ENCODE measurements at places on chromosomes 4 and X. TPM values are rescaled to one million over a fixed set of nuclear protein-coding genes. Genes with fewer than 3 reads are reported as not detected.

The AFF2 gene
- polyA plus RNA-seq, result not detected

The DCAF8L2 gene
- polyA plus RNA-seq, result not detected

The WDR1 gene
- 377 TPM for polyA plus RNA-seq

The CENPVL1 gene
- not detected for polyA plus RNA-seq

The FRMD7 gene
- polyA plus RNA-seq, result not detected

The PDCL2 gene
- not detected for polyA plus RNA-seq

The FHDC1 gene
- polyA plus RNA-seq, result not detected

The PNMA6A gene
- polyA plus RNA-seq, result 0.29 TPM

The MSX1 gene
- not detected for polyA plus RNA-seq

The OCIAD2 gene
- 184 TPM for polyA plus RNA-seq

GRCh38 chr4:181608181-181608580, 635.0 kb upstream of the TENM3 start:
- DNase-seq, result no peak

- no peak for DNase-seq
These were observed 407.9 kb upstream of the AADAT start for GRCh38 chr4:170497689-170498088.

GRCh38 chr4:104475652-104476051, 19.0 kb downstream of the CXXC4 start:
- DNase-seq, result no peak

DNA sequence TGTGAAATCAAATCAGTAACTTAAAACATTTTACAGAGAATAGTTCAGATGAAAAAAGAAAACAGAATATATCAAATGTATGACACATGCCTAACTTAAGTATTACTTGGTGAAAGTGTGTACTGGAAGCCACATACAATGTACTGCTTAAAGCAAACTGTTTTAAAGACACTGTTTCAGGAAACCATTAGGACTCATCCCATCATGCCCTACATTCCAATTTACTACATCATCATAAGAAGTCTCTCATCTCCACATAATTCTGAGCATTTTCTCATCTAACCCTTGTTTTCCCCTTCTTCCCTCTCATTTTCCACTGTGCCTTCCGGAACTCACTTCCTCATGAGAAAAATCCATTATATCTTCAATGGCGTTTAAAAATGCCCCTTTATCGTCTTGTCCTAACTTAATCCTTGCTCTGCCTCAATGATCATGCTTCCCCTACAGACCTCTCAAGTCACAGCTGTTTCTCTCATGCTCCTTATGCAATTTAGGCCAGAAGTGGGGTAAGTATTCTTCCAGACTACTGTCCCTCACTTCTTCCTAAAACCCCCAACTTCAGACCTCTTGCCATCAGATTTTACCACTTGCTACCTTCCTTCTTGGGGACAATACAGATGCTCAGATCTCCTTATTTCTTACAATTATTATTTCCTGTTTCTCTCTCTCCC, 26.8 kb upstream of the FGF5 start:
- no peak for DNase-seq

GRCh38 chr4:84740057-84740456, 157.1 kb downstream of the CDS1 start:
- DNase-seq, result no peak

DNA sequence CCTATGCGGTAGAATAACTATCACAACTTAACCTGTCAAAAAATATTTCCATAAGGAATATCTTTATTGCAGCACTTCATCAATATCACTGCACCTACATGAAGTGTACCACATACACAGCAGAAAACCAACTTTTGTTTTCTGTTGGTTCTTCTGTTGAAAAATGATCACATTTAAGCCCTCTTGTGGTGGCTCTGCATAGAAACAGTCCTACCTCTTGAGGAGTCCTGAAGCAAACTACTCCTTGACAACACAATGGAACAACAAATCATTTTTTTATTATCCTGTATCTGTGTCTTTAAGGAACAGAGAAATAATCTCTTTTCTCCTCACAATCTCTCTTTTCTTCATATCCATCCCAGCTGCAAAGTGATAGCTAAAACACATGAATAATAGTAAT, 39.8 kb upstream of the ATOH1 start:
- no peak for DNase-seq

DNA sequence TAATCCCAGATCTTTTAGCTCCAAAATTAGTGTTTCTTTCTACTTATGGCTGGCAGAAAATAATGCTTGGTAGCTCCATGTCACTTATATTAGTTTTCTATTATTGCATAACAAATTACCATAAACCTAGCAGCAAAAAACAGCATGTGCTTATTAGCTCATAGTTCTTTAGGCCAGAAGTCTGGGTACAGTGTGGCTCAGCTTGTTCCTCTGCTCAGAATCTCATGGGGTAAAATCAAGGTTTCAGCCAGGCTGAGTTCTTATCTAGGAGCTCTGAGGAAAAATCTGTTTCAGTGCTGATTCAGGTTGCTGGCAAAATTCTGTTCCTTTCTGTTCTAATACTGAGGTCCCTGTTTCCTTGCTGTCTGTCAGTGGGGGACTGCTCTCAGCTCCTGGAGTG, 101.1 kb downstream of the CT47B1 start:
- DNase-seq, result no peak

- DNase-seq, result no peak
These were observed 29.5 kb downstream of the ANTXR2 start for GRCh38 chr4:80043541-80043940.

DNA sequence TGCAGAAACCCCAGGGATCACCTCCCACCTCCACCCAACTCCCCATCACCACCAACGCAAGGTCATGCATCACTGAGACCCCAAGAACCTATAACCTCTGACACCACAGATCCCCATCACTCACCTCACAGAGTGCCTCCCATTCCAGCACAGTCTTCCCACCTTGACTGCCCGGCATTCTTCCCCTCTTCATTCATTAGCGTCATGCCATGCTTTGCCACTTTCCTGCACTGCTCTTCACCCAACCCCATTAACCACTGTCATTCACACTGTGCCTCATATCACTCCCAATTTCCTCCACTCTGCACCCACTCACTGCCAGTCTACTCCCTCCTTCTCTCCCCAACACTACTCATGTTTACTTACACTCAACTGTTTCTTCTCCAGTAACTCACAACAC, 30.6 kb downstream of the ZNF182 start:
- DNase-seq, result no peak

- no peak for DNase-seq
These were observed 226.4 kb upstream of the CASK start for GRCh38 chrX:42149765-42150164.

GRCh38 chr4:18859468-18859867, 837.9 kb upstream of the LCORL start:
- no peak for DNase-seq

GRCh38 chr4:44535981-44536380, 87.4 kb upstream of the KCTD8 start:
- DNase-seq, result no peak

DNA sequence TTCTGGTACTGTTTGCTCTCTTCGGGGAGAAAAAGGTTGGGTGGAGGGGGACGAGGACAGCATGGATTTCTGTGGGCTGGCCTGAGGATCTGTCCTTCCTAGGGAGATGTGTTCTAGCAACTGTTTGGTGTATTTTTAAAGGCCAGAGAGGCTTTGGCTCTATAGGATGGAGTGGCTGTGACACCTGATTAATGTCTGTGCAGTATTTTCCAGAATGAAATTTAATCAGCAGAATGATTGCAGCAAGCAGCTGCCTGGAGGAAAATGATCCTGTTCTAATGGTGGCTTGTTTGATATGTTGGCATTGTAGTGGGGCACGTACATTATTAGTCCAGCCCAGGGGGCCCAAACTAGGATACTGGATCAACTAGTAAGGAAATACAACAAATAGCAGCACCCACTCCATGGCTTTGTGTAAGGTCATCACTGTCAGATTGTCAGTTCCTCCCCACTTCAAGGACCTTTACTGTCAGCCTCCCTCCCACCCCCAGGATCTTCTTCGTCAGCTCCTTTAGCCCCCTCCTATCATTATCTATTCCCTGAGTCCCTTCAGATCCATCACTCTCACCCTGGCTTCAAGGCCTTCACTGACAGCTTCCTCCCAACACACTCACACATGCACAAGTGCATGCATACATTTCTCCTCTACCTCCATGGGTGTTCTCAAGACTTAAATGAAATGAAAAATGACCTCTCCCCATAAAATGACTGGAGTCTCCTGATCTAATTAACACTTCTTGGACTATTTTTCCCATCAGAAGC, 10.4 kb upstream of the TMEM255A start:
- no peak for DNase-seq

DNA sequence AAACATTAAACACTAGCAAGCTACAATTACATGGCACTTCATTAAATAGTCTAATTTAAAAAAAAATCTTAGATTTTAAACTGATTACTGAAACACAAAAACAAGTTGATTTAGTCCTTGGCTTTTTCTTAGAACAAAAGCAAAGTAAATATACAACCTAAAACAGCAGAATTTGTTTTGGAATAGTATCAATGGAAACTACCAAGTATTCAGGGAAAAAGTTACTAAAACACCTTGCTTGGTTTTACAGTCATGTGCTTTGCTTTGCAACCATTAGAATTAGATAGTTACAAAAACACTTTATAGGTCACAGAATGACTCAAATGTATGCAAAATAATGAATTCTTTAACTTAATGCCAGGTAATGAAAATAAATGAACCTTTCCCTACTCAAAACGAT, 105.3 kb downstream of the CNOT6L start:
- DNase-seq, result no peak

DNA sequence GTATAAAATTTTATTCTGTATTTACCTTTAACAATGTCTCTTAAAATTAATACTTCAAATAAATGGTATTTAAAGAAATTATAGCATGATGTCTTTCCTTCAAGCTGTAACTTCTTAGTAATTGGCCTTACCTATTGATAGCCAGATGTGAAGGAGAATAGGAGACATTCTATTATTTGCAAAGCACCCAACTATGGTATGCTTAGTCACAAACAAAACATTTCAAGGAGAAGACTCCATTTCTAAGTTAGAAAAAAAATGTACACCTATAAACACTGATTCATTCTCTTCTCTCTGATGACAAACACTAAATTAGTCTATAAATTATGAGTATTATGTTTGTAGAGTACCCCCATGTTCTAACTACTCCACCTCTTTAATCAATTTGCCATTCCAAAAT, 66.4 kb downstream of the NKX6-1 start:
- no peak for DNase-seq

DNA sequence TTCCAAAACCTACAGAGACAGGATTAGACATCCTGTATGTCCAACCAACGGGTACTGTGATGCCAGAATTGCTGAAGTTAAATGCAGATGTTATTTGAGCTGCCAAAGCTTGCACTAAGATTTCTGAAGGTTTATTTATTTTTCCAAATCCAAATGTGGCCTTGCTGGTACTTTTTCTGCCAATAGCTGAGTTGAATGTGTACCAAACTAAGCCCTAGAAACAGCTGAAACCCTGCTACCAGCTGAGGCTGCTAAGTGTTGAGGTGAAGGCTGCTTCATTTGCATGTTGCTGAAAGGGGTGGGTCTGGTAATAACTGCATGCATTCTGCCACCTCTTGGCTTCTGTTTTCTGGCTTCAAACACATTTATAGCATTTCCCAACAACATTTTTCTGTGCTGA, 366.5 kb downstream of the FAT4 start:
- DNase-seq, result no peak

- no peak for DNase-seq
These were observed 563.5 kb downstream of the PCDH7 start for GRCh38 chr4:31283679-31284078.

DNA sequence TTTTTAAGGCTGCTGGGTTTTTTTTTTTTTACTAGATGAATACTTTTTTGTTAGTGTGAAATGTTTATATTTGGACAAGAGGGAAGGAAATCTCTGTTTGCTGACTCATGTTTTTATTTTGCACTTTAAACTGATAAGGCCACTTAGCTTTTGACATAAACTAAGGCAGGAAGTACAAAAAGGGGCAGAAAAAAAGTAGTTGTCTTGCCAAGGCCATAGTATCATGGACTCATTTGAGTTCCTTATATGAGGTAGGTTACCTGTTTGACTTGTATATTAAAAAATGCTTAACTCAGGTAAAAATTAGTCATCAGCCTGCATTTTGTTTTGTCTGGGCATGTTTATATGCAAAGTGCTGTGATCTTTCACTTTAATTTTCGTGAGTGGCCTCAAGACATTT, 26.0 kb downstream of the SMAD1 start:
- DNase-seq, result no peak

DNA sequence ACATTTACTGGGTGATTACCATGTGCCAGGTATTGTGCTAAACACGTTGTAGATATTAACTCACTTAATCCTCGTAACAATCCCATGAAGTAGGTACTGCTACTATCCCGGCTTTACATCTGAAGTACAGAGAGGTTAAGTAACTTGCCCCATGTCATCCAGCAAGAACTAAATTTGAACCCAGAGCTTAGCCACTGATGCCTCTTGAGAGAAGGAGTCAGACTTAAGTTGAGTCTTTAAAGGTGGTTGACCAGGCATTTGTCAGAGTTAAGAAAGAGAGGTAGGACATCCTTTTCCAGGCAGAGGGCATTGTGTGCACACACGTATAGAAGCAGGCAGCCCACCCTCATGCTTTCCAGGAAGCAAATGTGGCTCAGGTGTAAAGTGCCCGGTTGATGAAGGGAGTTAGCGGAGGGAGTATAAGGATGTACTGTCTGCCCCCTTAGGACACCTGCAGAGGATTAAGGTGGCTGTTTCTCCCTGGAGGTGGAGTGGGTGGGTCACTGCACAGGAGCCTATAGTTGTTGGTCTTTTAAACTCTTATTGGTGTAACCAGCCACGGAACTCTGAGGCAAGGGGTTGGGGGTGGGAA, 335 bp upstream of the CD38 start:
- no peak for DNase-seq

DNA sequence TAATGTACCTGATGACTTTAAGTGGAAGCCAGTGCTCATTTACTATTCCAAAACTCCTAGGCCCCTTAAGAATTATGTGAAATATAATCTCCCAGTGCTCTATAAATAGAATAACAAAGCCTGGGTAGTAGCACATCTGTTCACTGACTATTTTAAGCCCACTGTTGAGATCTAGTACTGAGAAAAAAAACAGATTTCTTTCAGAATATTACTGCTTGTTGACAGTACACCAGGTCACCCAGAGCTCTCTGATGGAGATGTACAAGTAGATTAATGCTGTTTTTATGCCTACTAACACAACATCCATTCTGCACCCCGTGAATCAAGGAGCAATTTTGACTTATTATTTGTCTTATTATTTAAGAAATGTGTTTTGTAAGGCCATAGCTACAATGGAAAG, 75.7 kb downstream of the FAM47C start:
- DNase-seq, result no peak

GRCh38 chr4:145061318-145061920, 36.6 kb downstream of the ANAPC10 start:
- no peak for DNase-seq

DNA sequence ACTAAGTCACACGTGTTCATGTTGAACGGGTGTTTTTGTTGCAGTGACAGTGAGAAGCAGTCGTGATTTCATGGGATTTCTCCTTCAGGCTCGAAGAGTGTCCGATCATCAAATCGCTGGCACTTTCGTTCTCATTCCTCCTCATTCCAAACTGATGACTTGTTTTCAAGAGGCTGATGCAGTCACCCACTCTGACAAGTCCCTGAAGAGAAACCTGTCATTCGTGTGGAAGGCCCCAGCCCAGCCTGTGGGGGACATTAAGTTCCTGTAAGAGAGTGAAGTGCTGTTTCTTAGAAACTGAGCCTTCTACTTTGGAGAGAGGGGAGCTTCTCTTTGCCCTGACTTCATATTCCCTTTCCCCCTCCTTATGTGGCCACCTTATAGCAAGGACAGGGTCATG, 8.0 kb downstream of the REELD1 start:
- no peak for DNase-seq

GRCh38 chrX:29237972-29238371, 650.7 kb downstream of the IL1RAPL1 start:
- DNase-seq, result no peak
